A549 (cell line): ENCODE measurements at places on chromosomes 2 and 18. TPM values are rescaled to one million over a fixed set of nuclear protein-coding genes. Genes with fewer than 3 reads are reported as not detected.

The CROCC2 gene
- not detected in 3 replicates for polyA plus RNA-seq

GRCh38 chr2:33375054-33375453 is 101.4 kb upstream of the RASGRP3 start:
- no peak for DNase-seq

DNA sequence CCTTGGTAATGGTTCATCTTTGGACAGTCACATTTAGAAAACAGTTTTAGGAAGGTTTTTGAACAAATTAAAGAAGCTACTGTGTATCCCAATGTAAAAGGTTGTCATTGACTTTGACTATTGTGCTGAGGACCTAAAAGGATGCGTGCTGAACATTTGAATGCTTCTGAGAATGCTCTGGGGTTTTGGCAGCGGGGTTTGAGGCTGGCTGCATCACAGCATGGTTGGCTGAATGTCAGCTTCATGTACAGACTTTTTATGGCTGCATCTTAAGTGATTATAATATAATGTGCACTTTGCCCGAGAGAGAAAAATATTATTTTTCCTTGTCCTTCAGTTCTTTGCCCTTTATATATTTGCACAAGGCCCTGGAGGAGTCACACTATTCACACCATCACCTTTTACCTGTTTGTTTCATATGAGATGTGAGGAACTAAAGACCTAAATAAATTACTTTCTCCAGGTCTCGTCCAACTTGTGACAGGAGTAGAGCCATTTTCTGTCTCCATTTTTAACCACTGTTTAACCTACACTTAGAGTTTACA is 125.9 kb downstream of the CCDC85A start:
- DNase-seq: no peak

- no peak for DNase-seq
Observed at GRCh38 chr2:50469784-50470183, 562.1 kb downstream of the NRXN1 start.

GRCh38 chr2:224202281-224202865 is 163.3 kb upstream of the SERPINE2 start:
- no peak for DNase-seq

The INPP5D gene
- 0.49 to 0.57 TPM (median 0.53 TPM) in 3 replicates for polyA plus RNA-seq
